Activated CD4-positive, alpha-beta T cell treated with anti-CD3 and anti-CD28 coated beads for 24 hours (primary cell): ENCODE measurements at places on chromosomes 12 and 14.

DNA sequence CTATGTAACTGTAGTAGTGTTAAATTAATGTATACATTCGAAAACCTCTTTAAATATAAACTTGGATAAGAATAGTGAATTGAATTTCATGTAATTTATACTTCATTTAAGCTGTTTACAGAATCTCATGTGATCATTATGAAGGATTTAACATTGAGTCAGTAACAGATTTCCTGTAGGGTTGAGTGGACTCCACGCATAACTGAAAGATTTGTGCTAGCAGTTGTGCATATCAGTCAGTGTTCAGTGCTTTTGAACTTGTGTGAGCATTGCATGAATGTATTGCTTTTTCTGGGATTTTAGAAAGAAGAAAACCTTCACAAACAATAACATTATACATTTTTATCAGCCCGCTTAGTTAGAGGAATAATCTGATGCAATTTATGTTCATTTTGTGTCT, 1435.3 kb downstream of the LRFN5 start:
- no peak for DNase-seq

- no peak for DNase-seq
These were observed 369.7 kb upstream of the SYT1 start for GRCh38 chr12:78494911-78495310.

GRCh38 chr14:99729991-99730875, 46.1 kb downstream of the CYP46A1 start:
- peak; percentile 59 for DNase-seq

- DNase-seq: no peak
These were observed 777.4 kb downstream of the BCL11B start for GRCh38 chr14:98494582-98494981.

- no peak for DNase-seq
These were observed 1.7 kb downstream of the ARHGAP9 start for GRCh38 chr12:57477710-57478681.

GRCh38 chr12:6077692-6078083, 46.8 kb downstream of the VWF start:
- no peak for DNase-seq

DNA sequence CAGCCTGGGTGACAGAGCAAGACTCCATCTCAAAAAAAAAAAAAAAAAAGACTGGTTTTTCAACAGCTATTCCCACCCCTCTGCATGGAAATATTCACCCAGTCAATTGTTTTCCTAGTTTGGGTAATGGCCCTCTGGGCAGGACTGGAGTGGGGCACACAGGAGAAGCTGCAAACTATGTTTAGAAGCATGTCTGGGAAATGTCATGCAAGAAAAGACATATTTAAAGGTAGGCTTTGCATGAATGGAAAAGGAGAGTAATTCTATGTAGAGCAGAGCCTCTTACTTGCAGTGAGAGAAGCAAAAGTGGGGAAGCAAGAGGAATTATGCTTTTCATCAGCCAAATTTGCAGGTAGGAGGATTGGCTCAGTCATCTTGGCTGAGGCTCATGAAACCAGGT, 276.5 kb upstream of the PLEKHG7 start:
- no peak for DNase-seq

- DNase-seq: no peak
These were observed 221.1 kb upstream of the RGS6 start for GRCh38 chr14:71711125-71711524.

GRCh38 chr14:77607741-77608302, 8.6 kb downstream of the SPTLC2 start:
- DNase-seq: no peak

GRCh38 chr12:57609781-57610553, 1.3 kb upstream of the ARHGEF25 start:
- DNase-seq: no peak
